ACHN (cell line): ENCODE measurements at places on chromosomes 6 and 20.
A peak's percentile ranks its signal among the peaks of the same experiment; 100 is the strongest.

- DNase-seq, result no peak
Observed at GRCh38 chr20:59620860-59621505, 16.6 kb downstream of the PHACTR3 start.

DNA sequence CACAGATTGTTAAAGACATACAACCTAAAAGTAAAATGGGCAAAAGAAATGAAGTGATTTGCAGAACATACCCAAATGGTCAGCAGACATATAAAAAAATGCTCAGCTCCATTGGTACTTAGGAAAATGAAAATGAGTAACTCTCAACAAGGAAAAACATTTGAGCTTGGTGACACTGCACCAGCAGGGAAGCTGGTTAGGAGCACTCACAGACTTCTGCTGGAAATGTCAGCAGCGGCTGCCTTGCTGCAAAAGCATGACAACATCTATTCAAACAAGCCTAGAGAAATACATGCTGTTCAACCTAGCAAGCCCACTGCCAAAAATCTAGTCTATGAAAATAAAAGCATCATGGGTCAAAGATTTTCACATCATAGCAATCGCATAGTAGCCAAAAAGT, 99.0 kb upstream of the FOXQ1 start:
- no peak for DNase-seq

GRCh38 chr6:21965953-21966539, 330.8 kb downstream of the PRL start:
- no peak for DNase-seq

DNA sequence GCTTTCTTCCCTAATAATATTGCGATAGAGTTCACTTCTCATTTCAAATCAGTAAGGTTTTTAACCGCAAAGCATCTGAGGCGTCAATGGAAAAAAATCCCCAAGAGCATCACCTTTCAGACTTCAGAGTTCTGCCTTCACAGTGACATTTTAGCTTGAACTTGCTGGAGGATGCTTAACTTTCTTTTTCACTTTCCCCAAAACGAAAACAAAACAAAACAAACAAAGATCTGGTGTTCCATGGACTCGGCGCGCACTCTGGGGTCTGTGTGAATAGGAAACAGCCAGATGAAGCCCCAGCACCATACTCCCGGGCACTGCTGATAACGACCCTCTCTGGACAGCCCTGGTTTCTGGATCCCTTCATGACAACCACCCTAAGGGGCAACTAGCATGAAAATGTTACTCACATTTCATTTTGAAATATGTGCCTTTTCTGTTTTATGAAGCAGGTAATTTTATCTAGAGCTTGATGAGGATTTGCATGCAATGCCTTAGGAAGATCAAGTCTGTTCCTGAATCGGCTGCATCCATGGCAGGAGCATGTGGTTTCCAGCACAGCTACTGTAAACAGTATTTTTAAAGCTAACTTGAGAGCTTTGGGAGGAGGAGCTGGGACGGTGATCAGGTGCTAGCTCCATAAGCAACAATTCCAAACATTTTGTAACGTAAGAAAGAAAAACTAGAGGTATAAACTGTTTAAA, 44.5 kb downstream of the RAMACL start:
- DNase-seq, result no peak

DNA sequence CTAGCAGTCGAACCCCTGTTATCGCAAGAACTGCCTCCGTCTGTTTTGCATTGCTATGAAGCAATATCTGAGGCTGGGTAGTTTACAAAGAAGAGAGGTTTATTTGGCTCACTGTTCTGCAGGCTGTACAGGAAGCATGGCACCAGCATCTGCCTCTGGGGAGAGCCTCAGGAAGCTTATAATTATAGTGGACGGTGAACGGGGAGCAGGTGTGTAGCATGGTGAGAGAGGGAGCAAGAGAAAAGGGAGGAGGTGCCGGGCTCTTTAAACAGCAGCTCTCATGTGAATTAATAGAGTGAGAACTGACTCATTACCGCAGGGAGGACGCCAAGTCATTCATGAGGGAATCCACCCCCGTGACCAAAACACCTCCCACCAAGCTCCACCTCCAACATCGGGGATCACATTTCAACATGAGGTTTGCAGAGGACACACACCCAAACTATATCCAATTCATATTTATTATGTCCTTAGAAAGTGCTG, 172.6 kb upstream of the KCNG1 start:
- DNase-seq, result peak; percentile 43

DNA sequence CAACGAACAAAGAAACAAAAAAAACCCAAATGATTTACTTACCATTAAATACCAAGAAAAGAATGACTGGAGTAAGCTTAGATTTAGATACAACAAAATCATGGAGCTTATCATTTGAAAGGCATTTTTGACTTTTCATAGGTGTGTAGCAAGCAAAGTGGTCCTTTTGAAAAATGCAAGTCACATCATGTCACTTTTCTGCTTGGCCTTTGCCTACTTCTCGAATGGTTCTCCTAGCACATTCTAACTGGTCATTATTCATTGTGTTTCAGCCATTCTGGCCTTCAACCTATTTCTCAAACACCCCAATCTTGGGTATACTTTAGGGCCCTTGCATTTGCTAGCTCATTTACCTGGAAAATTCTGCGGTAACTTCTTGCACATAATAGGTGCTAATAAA, 22.6 kb downstream of the ASXL1 start:
- no peak for DNase-seq

GRCh38 chr20:63955281-63955826, 862 bp downstream of the UCKL1 start:
- DNase-seq, result peak; percentile 38

GRCh38 chr6:53500095-53500494, 44.8 kb downstream of the GCLC start:
- no peak for DNase-seq

- no peak for DNase-seq
Observed at GRCh38 chr6:85493389-85493788, 43.5 kb downstream of the NT5E start.

DNA sequence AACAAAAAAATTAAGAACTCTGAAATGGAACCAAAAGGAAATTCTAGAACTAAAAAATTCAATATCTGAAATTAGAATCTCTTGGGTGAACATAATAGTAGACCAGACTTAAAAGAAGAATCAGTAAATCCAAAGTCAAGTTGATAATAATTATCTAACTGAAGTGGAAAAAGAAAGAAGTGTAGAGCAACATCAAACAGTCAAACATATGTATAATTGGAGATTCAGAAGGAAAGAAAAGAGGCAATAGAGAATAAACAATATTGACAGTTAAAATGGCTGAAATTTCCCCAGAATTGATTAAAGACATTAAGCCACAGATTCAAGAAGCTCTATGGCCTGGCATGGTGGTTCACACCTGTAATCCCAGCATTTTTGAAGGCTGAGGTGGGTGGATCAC, 383.6 kb downstream of the PREX1 start:
- no peak for DNase-seq

GRCh38 chr6:133343220-133343619, 102.1 kb downstream of the EYA4 start:
- DNase-seq, result no peak

- DNase-seq, result no peak
Observed at GRCh38 chr6:167396068-167396658, 71.3 kb downstream of the TTLL2 start.

DNA sequence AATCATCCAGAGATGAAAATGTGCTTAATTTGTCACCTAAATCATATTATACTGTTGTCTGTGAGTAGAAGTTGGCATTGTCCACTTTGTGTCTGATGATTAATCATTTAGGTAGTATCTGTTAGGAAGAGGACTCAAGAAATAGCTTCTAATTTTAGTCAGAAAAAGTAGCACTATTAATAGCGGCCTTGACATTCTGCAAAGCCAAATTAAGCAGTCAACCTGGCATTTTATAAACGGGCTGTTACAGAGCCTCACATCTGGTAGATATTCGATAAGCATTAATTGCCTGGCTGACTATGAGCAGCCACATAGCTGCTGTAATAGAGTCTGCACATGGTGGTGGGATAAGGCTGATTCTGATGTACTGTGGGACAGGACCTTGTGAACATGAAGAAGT, 99.5 kb downstream of the KLHL32 start:
- no peak for DNase-seq

DNA sequence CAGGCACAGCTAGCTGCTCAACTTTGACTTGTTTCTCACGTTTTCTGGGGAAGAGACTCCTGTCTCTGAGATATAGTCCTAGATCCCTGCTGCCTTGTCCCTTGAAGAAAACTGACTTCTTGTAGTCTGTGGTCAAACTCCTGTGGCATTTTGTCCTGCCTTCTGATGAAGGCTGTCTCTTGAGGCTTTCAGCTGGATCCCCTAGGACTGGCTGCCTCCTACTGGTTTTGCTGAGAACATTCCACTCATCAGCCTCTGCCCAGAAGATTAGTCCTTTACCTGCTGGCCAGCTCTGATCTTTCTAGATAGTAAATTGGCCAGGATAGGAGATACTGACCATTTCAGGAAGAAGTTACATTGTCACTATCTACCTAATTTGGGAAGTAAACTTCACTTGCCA, 71.9 kb upstream of the CNR1 start:
- DNase-seq, result peak; percentile 25

GRCh38 chr20:33261465-33261864, 21.5 kb upstream of the BPIFB1 start:
- no peak for DNase-seq

DNA sequence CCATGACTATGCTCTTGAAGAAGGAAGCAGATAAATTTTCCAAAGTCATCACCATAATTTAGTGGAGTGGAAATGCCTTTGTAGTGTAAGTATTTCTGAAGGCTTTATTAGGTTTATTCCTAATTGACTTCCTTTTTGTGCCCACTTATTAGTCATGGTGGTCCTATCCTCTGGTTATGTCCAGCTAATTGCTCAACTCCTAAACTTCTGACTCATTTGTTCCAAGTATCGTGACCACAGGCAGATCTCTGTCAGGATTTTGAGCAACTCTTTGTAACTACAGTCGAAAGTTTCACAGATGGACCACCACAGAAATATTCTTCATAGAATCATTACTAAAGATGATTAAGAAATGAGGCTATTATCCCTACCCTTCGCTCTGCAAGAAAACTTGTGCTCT, 315.6 kb upstream of the PTCHD4 start:
- no peak for DNase-seq

- DNase-seq, result peak; percentile 68
Observed at GRCh38 chr6:56642366-56643261, at the start of gene DST. Gene DST, minus strand, starts transcription at chr6:56642889.

DNA sequence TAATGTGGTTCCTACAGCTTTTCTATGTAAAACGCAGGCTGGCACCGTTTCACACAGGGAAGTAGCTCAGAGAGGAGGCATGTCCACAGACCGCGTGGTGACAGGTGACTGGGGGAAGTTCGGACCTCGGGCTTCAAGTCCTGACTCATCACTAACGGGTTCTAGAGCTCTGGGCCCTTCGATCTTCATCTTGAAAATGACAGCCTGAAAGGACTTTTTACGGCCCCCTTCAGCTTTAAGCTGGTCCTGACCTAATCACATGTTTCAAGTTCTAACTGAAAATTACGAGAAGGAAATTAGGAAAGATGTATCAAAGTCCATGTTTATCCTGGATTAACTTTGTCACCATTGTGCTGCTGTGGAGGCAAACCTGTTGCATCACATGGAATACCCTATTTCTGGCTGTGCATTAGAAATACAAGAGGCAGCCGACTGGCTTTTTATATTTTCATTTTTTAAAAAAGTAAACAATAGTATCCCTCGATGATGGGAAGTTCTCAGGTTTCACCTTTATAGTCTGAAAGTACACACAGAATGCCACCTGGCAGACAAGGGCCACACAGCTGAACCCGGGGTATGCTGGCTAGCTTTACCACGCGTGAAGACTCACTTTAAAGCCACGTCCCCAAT, 2.0 kb downstream of the MAN1A1 start:
- DNase-seq, result no peak
